ENCODE measurements at places on chromosomes 5 and 9. TPM values are rescaled to one million over a fixed set of nuclear protein-coding genes. Genes with fewer than 3 reads are reported as not detected.
A peak's percentile ranks its signal among the peaks of the same experiment; 100 is the strongest.

GRCh38 chr9:15622318-15622971, 69.6 kb downstream of the CCDC171 start:
- no peak overlapping the region for H3K4me3 ChIP-seq
- peak; percentile 80 for DNase-seq
- H3K27me3 ChIP-seq, result no peaks in the 10 kb centered on the region
- no peaks in the 10 kb centered on the region for H3K36me3 ChIP-seq
- H3K27ac ChIP-seq, result no peak overlapping the region

HINT2 gene
- total RNA-seq, result 19.9 TPM

FAM151B gene
- 6.5 TPM for total RNA-seq

GRCh38 chr9:130823435-130823834, 11.6 kb upstream of the ABL1 start:
- no peak overlapping the region for H3K4me3 ChIP-seq
- H3K36me3 ChIP-seq, result no peaks in the 10 kb centered on the region
- H3K27me3 ChIP-seq, result no peaks in the 10 kb centered on the region
- no peak for DNase-seq
- H3K4me1 ChIP-seq, result peaks cover 40% of the 10 kb centered on the region
